Naive thymus-derived CD4-positive, alpha-beta T cell (primary cell): ENCODE measurements at places on chromosomes 13 and 19. TPM values are rescaled to one million over a fixed set of nuclear protein-coding genes. Genes with fewer than 3 reads are reported as not detected.

Gene FKBP8
- 96.9 TPM for polyA plus RNA-seq

Gene SSC5D
- polyA plus RNA-seq = not detected

Gene SIGLEC9
- 0.46 TPM for polyA plus RNA-seq

Gene DNMT1
- 153 TPM for polyA plus RNA-seq

Gene ZNF730
- polyA plus RNA-seq = not detected

Gene NLRP4
- polyA plus RNA-seq = not detected

Gene PEG3
- polyA plus RNA-seq = not detected

Gene SWSAP1
- polyA plus RNA-seq = 5.9 TPM

Gene PSG6
- not detected for polyA plus RNA-seq

Gene ACP5
- polyA plus RNA-seq = 21.5 TPM

Gene UQCRFS1
- 65.9 TPM for polyA plus RNA-seq

Gene FUT6
- not detected for polyA plus RNA-seq

Gene PALM3
- not detected for polyA plus RNA-seq

Gene PTH2
- not detected for polyA plus RNA-seq

Gene MCF2L
- 1.9 TPM for polyA plus RNA-seq

Gene ZNF468
- 25.4 TPM for polyA plus RNA-seq

Gene ELSPBP1
- not detected for polyA plus RNA-seq

Gene TEX29
- polyA plus RNA-seq = not detected

Gene CEACAM8
- polyA plus RNA-seq = not detected

Gene TMEM147
- polyA plus RNA-seq = 143 TPM

Gene MEDAG
- polyA plus RNA-seq = 0.49 TPM

Gene RNF17
- polyA plus RNA-seq = 0.45 TPM

Gene CAPNS1
- polyA plus RNA-seq = 72.6 TPM

Gene CGB5
- polyA plus RNA-seq = not detected

Gene STOML3
- polyA plus RNA-seq = not detected

Gene ALOX5AP
- polyA plus RNA-seq = 190 TPM

Gene LRRC25
- polyA plus RNA-seq = 0.44 TPM

Gene FFAR3
- polyA plus RNA-seq = not detected

Gene WDR88
- polyA plus RNA-seq = 0.15 TPM

Gene ICAM1
- polyA plus RNA-seq = 1.2 TPM

Gene MBD3L2B
- not detected for polyA plus RNA-seq

Gene ELANE
- polyA plus RNA-seq = not detected

Gene A1BG
- polyA plus RNA-seq = 38.0 TPM

Gene STXBP2
- polyA plus RNA-seq = 52.8 TPM

Gene ERICH6B
- polyA plus RNA-seq = not detected

Gene ANGPTL8
- not detected for polyA plus RNA-seq

Gene ZNF296
- polyA plus RNA-seq = 1.2 TPM

Gene KLHL1
- not detected for polyA plus RNA-seq

Gene SPTBN4
- 0.20 TPM for polyA plus RNA-seq

Gene SHKBP1
- polyA plus RNA-seq = 92.8 TPM

Gene KCNJ14
- polyA plus RNA-seq = 0.05 TPM

Gene TMEM272
- 0.75 TPM for polyA plus RNA-seq

Gene MBD3L2
- not detected for polyA plus RNA-seq

Gene TUBA3C
- polyA plus RNA-seq = not detected

Gene ZFR2
- polyA plus RNA-seq = 5.5 TPM

Gene SLC6A16
- 1.6 TPM for polyA plus RNA-seq

Gene GPR4
- not detected for polyA plus RNA-seq

Gene PLK5
- polyA plus RNA-seq = not detected

Gene KCNRG
- 0.59 TPM for polyA plus RNA-seq

Gene HCN2
- polyA plus RNA-seq = not detected

Gene GPR183
- 234 TPM for polyA plus RNA-seq

Gene PGLYRP2
- 0.25 TPM for polyA plus RNA-seq

Gene ZNF835
- polyA plus RNA-seq = 10.4 TPM

Gene STARD13
- polyA plus RNA-seq = not detected

Gene PALM
- polyA plus RNA-seq = not detected

Gene TMPRSS9
- polyA plus RNA-seq = not detected

Gene TUBB4A
- 4.5 TPM for polyA plus RNA-seq

Gene GRK1
- not detected for polyA plus RNA-seq
